ENCODE measurements at places on chromosomes 2 and 18.

GRCh38 chr2:94985636-94986035 lies 39.9 kb upstream of the MAL start:
- no peak for DNase-seq

DNA sequence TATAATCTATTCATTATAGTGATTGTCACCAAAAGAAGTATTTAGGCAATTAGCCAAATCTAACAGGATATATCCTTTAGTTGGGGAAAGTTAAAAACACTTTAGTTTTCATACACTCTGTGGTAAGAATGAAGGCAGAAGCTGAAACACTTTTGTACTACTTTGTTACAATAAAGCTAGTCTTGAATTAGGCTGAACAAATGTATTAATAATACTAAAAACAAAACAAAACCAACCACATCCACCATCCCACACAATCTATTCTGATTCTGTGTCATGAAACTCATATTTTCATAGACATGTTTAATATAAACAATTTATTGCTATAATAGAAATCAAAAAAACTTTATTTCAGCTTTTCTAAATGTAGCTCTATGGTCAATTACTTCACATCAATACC lies 508.8 kb downstream of the ZEB2 start:
- DNase-seq = no peak

- DNase-seq = no peak
Observed at GRCh38 chr2:76437564-76437963, 726.8 kb upstream of the GCFC2 start.

GRCh38 chr2:236498369-236498768 lies 71.3 kb upstream of the ACKR3 start:
- DNase-seq = peak; percentile 82

- no peak for DNase-seq
Observed at GRCh38 chr2:233023007-233023760, 9.3 kb upstream of the NEU2 start.

- DNase-seq = no peak
Observed at GRCh38 chr18:55300421-55300935, 287.5 kb downstream of the TCF4 start.

DNA sequence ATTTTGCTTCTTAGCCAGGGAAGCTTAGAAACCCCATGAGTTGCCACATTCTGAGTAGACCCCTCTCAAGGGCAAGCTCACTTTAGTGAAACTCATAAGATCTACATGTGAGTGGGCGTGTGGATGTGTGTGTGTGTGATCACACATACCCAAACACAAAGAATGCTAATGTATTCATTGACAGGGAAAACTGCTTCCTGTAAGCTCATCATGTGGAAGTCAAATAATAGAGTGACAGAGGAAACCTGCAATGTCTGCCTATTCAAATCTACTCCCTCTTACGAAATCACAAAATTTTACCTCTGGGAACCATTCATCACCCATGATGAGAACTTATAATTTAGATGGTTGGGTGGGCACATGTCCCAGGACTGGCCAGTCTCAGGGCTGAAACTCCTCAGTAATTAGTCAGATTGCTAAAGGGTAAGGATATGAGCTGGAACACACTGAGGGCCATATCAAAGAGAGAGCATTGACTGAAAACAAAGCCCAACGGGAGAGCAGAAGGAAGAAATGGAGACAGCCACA lies 94.5 kb upstream of the CCDC150 start:
- peak; percentile 28 for DNase-seq
